Brain pericyte (primary cell): ENCODE measurements at places on chromosomes 3 and 15.
A peak's percentile ranks its signal among the peaks of the same experiment; 100 is the strongest.

DNA sequence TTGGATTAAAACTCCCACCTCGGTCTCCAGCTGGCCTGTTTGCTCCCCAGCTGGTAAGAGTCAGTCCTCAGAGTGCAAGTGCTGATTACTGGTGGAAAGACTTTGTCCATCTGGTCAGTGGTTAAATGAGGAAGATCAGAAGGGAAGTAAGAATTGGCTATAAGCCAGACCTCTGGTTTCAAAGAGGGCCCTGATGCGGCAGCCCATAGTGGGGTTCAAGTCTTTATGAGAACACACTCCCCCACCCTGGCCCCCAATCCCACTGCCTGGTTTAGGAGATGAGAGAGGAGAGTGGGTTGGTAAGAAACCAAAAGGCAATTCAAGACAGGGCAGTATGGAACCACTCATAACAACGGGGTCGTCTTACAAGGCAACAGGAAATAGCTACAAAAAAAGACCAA lies 65.0 kb downstream of the FRMD4B start:
- no peak for DNase-seq

GRCh38 chr15:78944669-78945407 lies at the start of gene CTSH:
Gene CTSH (minus strand): TSS chr15:78945046. CDS start chr15:78944981, 65 bp downstream.
- DNase-seq, result no peak

DNA sequence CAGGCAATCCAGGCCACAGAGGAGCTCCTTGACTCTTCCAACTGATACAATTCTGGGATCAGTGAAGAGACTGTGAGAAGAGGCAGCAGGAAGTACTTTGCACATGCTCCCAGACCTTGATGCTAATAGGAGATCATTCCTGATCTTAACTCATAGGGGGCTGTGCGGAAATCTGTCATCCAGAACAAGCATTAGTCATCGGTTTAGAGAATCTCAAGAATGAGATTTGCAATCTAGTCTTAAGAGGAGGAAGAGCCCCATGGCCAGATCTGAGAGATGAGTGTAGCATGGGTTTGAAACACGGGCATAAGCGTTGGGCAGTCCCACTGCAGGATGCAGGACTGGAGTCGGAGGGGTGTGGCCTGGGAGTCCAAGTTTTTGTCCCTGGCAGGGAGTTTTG lies 1081.1 kb downstream of the NAALADL2 start:
- DNase-seq, result no peak

DNA sequence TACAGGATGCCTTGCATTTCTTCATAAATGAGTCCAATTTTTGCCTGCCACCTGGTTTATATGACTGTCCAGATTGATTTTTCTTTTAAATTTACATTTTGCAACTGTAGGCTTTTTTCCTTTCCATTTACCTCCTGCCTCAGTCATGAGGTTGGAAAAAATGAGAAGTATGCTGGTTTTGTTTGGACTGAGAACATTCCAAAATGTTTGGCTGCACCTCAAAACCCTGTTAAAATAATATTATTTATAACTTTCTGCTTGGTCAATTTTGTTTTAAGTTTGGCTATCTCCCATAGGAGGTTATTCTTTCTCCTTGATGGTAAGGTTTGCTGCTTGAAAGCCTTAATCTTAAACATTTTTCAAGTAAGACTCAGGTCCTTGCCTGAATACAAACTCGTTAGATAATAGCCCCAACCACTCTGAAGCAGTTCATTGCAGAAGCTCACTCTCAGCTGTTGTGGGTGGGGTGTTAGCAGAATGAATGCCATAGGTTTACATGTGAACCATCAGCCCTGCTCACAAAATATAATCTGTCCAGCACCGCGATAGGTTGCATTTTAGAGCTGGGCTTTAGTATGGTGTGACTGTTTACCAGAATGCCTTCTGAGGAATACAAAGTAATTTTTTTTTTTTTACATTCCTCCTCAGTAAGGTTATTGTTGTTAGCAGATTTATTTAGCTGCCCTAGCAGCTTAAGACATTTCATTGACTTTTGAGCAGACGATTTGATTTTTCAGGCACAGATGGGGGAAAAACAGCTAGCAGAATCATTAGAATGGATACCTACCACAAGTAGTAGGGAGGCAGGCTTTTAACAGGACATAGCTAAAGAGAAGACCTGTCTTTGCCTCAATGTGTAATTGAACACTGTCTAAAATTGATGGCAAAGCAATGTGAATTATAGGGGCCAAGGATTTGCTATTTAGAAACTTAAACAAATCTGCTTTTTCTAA lies 630.8 kb upstream of the KCNMB2 start:
- no peak for DNase-seq

DNA sequence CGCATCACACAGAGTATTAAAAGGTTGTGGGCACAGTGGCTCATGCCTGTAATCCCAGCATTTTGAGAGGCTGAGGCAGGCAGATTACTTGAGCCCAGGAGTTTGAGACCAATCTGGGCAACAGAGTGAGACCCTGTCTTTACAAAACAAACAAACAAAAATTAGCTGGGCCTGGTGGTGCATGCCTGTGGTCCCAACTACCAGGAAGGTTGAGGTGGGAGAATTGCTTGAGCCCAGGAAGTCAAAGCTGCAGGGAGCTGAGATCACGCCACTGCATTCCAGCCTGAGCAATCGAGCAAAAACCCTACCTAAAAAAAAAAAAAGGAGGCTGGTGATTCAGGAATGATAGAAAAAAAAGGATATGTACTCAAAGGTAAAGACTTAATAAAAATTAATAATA lies 28.2 kb upstream of the ST6GAL1 start:
- no peak for DNase-seq

- no peak for DNase-seq
Measured at GRCh38 chr3:52196977-52197376, 983 bp upstream of the ALAS1 start.

GRCh38 chr3:94036909-94037507 lies 8.6 kb upstream of the STX19 start:
- DNase-seq, result no peak

DNA sequence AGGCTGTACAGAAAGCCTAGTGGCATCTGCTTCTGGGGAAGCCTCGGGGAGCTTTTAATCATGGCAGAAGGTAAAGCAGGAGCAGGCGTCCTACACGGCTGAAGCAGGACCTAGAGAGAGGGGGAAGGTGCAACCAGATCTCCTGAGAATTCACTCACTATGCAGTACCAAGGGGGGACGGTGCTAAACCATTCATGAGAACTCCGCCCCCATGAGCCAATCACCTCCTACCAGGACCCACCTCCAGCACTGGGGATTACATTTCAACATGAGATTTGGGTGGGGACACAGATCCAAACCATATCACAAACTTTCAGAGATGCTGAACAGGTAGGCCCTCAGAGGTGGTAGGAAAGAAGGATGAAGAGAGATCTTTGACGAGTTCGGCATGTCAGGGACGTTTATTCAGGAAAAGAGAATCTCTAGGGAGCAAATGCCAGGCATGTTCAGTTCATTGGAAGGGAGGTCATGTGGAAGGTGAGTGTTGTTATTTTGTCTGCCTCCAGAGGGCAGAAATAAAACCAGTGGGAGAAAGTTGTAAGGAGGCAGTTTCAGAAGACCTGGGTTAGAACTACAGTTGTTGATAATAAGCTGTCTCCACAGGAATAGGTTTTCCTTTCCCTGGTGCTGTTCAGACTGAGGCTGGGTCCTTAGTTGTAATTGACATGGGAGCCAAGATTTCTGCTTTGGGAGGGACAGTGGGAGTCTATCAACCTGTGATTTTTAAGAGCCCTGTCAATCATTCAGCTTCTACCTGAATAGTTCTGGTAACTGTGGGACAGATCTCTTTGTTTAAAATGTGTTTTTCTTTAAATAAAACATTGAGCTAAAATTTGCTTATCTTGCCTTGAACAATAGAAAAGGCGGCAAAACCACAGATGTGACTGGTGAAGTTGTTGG lies 4.3 kb upstream of the FNDC3B start:
- no peak for DNase-seq

- no peak for DNase-seq
Measured at GRCh38 chr15:92068121-92068520, 214.6 kb downstream of the SLCO3A1 start.

DNA sequence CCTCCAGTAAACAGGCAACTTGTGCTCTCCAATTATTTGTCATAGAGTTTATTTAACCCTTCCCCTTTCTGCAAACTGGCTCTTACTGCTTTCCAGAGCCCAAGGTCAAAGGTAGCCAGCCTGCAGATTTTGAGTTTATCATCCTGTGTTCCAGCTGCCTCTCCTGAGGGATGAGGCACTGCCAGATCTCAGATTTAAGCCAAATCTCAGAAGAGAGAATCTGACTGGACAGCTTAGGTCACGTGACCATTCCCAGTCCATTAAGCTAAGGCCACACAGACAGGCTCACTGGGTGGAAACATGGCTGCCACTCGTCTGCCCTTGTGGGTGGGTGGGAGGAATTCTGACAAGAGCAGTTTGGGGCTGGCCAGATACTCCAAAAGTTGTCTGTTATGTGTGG lies 8.6 kb upstream of the SIAH2 start:
- no peak for DNase-seq

GRCh38 chr3:72143966-72144717 lies 359.2 kb upstream of the PROK2 start:
- DNase-seq, result no peak

DNA sequence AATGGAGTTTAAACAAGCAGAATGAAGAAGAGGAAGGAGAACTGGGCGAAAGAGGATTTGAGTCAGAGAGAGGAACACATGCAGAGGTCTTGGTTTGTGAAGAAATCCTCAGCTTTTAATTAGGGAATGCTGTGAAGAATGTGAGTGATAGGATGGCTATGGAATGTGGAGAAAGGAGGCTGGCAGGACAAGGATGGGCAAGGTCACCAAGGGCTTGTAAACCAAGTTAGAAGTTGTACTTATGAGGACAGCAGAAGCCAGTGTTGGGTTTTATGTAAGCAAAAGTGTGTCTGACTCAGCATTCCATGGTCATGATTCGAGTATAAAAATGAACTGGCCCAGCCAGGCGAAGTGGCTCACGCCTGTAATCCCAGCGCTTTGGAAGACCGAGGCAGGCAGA lies 60.0 kb upstream of the IL12A start:
- peak; percentile 50 for DNase-seq

- no peak for DNase-seq
Measured at GRCh38 chr15:81523867-81524266, 149.9 kb upstream of the TMC3 start.

DNA sequence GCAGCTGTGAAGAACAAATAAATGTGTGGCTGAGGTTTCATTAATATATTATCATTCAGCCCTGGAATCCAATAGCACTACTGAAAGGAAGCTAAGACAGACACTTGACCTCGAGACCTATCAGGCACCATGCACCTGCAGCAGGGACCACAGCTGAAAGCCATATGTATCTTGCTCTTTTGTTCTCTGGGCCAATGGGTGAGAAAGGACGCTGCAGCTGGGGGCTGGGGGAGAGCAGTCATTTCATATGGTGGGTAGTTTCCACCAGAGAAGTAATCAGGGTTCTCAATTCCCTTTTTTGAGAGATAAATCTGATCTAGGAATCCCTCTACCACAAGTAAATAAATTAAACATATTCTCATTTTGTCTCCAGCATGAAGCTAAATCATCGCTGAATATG lies 225.6 kb upstream of the STRIT1 start:
- no peak for DNase-seq

GRCh38 chr15:101269479-101270223 lies 7.6 kb downstream of the SELENOS start:
- DNase-seq, result no peak

DNA sequence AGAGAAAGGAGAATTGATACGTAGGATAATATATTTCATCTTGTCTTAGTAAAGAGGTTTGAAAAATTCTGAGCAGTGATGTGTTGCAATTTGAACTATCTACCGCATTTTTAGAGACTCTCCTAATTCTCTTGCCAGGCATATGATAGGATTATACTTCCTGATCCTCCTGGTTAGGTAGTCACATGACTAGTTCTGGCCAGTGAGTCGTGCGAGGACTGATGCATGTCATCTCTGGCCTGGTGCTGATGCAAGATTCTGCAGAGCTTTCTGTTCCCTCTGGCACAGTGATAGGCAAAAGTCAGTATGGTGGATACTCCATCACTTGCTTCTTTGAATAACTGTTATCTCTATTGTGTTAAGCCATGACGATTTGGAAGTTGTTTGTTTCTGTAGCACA lies 277.6 kb upstream of the NAALADL2 start:
- DNase-seq, result no peak

DNA sequence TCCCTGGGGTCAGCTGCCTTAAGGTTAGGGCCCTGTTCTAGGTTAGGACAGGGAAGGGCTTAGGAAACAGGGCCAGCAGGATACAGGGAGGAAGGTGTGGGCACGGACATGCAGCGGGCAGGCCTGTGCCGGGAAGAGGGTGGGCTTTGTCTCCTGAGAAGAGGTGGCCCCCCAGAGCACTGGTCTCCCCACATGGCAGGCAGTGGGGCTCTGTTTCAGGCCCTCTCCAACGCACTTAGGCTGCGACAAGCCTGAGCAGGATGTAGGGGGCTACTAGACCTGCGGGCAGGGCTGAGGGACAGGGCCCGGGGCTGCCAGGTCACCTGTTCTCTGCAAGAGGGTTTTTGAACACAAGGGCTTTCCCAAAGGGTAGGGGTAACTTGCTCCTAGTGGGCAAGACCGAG lies 33.5 kb downstream of the KLF13 start:
- no peak for DNase-seq

DNA sequence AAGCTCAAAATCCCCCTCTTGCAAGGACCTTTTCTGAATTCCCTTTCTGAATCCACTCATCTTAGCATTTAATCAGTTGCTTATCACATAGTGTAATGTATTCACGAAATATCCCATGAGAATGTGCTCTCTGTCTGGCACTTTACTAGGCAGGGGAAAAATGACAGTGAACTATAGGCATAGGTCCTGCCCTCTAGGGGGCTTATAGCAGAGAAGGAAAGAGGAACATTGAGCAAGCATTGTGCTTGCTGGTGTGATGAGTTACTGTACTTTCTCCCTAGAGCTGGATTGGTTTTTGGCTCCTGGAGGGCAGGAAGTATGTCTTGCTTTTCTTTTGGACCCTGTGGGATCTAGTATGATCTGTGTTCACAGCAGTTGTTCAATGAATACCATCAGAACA lies 26.5 kb downstream of the DUOX2 start:
- no peak for DNase-seq

GRCh38 chr3:136196064-136196400 lies at the start of gene MSL2:
Gene MSL2 (minus strand): TSS chr3:136196335. CDS start chr3:136195113, 1,222 bp downstream.
- DNase-seq, result no peak

DNA sequence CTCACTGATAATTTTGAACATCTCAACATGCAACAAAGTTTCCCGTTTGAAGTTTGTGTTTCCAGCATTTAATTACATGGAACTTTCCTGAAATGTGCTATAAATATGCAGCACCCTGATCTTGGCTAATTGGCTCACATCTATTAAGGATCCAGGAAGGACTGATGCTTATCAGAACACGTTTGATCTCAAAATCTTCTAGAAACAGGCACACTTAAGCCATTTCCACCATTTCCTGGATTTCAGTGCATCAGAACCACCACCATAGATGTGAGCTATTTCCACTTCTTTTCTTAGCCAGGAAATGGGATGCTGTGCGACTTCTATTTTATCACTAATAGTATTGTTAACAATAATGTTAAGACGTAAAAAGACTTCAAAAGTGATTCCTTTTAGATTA lies 228.9 kb downstream of the FEZF2 start:
- DNase-seq, result no peak
